ENCODE measurements at places on chromosomes 11 and 22.

DNA sequence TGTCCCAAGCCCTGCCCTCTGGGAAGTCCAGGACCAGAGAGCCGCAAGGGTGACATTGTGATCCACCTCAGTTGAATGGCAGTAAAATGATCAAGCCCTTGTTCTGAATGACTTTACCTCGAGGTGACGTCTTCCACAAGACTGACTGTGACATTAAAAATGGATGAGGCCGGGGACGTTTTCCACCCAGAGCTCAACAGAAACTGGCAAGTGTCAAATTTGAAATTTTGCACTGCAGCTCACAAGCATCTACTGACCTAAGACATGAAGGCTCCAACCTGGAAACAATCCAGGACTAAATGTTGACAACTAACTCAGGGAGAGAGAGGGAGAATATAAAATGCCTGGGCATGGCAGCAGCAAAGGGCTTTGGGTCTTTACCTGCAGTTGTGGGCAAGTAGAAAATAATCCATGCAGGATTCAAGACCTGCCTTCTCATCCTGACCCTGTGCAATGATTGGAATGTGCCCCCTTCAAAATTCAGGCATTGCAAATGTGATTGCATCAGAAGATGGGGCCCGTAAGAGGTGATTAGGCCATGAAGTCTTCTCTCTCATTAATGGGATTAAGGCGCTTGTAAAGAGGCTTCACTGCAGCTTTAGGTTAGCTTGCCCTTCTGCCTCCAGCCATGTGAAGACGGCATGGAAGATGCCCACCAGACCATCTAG, 33.6 kb upstream of the CLMP start:
- no peak for DNase-seq

- DNase-seq, result no peak
Measured at GRCh38 chr11:43879789-43880639, 617 bp upstream of the ALKBH3 start.

- DNase-seq, result peak; percentile 13
Measured at GRCh38 chr11:109853156-109853776, 239.9 kb upstream of the ZC3H12C start.

GRCh38 chr11:72840780-72841179, 26.6 kb downstream of the ATG16L2 start:
- DNase-seq, result no peak

- no peak for DNase-seq
Measured at GRCh38 chr11:130431331-130431773, 2.9 kb upstream of the ADAMTS8 start.

DNA sequence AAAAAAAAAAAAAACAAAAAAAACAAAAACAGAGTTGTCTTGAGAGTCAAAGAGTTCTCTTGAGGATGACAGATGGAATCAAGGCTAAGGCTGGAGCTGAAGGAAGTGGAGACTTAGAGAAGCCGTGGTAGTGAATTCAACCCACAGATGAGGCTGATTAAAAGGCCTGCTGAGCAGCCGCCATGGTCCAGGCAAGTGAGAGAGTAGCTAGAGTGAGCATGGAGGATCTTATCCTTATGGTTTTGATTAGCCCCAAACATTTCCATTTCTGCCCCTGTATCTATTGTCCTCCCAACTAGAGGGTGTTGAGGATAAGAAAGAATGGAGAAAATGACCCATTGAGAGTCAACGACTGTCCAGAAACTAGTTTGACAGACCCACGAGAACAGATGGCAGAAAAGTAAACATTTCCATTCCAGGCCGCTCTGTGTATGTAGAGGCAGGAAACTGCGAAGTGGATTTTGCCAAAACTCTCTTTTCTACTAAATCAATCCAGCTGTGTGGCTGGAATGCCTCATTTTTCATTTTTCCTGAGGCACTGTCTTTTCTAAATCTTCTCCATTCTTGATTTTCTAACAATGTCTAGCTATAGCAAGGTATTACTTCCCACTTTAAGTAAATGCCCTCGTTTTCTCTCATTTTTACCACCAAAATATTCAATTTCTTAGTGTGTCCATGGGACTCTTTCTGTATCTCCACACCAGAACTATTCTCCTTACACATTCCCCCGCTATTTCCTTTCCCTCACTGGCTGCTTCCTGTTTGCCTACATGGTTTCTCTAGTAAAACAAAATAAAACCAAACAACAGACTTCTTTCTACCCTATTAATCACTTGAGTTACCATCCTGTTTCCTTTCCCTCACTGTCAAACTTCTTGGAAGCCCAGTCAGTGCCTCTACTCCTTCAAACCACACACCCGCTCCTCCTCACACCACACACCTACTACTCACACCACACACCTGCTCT, 5.4 kb upstream of the MMP8 start:
- no peak for DNase-seq

GRCh38 chr22:36239150-36239400, 252 bp downstream of the APOL2 start:
- no peak for DNase-seq

DNA sequence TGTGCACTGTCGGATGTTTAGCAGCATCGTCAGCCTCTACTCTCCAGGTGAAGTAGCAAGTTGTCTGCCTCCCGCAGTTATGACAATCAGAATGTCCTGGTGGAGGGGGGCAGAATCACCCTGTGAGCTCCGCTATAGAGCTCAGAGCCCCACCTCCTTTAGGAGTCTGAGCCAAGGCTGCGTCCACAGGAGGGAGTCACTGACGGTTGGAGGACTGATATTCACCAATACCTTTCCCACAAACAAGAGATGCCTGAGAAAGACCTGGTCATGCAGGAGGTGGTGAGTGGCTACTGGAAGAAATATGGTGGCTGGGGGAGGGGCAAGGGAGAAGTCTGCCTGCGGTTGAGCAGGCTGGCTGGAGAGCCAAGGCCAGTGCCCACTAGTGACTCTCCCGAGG, 41.7 kb upstream of the ADA2 start:
- DNase-seq, result no peak

DNA sequence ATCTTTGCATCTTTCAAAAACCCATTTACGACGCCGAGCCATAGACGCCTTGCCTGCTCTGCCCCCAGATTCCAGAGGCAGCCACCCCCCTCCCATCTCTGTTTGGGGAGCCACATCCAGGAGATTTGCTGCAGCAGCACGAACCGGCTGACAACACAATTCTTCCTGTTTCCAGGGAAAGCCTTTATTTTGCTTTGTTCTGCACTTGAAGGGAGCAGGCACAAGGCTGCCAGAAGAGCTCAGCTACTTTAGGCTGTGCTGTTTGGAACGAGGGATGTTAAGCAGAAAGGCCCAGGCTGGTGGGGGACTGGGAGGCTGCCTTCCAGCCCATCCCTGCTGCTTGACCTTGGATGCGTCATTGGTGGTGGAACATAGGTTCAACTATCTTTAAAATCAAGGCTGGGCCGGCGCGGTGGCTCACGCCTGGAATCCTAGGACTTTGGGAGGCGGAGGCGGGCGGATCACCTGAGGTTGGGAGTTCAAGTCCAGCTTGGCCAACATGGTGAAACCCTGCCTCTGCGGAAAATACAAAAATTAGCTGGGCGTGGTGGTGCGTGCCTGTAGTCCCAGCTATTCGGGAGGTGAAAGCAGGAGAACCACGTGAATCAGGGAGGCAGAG, 243.9 kb downstream of the MIAT start:
- no peak for DNase-seq

DNA sequence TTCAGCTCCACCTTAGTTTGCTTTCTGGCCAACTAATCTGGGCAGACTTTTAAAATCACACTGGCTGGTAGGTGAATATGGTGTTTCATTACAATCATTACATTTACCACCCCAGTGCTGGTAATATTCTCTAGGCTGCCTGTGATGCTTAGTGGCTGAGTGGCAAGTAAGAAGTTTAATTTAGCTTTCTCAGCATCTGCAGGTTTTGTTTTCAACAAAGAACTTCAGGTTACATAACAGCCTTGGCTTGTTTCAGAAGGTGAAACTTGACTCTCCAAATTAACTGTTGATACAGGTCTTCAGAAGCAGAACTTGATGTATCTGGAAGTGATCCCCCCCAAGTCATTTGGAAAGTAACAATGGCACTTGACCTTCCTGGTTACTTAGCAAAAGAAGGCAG, 423.3 kb upstream of the CCDC90B start:
- no peak for DNase-seq

DNA sequence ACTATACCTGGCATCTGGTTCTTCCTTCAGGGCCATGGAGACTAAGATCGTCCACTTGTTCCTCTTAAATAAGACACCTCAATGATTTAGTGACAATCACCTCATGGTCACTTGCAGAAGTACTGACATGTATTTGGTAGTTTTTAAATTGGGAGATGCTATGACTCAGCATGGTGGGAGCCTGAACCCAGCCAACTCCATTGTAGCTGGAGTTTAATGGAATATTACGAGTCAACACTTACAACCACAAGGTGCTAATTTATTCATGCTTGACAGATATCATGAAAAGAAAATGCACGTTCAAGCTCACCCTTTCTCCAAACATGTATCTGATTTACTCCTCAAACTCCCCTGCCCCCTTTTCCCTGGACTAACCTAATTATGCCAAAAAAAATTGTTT, 16.6 kb upstream of the APOL3 start:
- no peak for DNase-seq

GRCh38 chr11:133982876-133983275, 26.1 kb upstream of the IGSF9B start:
- DNase-seq, result no peak

DNA sequence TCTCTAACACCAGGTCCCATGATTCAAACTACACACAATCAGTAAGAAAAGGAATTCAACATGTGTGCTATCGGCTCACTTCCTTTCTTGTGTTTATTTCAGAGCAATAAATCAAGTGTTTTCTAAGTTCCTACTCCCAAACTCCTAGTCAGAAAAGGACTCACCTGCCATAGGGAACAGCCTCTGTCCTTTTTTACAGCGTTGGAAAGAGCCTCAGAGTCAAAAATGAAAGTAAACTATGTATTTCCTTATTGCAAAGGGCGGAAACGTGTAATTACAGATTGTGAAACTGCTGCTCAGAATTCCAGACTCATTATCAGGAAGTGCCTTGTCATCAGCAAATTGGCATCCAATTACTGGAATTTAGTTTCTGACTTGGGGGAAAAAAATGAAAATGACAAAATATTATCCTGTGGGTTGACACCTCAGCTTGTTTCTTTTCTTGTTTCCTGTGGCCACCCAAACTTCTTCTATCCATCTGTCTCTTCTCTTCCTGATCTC, at the start of gene CASP4:
CASP4 (minus strand) TSS at position 220 of the 501 bp plus-strand sequence; CDS start at position 171, 49 bp downstream.
- peak; percentile 23 for DNase-seq

- no peak for DNase-seq
Measured at GRCh38 chr22:33737662-33738061, 182.6 kb downstream of the LARGE1 start.

GRCh38 chr11:65152122-65152521, 17.8 kb upstream of the SYVN1 start:
- no peak for DNase-seq

DNA sequence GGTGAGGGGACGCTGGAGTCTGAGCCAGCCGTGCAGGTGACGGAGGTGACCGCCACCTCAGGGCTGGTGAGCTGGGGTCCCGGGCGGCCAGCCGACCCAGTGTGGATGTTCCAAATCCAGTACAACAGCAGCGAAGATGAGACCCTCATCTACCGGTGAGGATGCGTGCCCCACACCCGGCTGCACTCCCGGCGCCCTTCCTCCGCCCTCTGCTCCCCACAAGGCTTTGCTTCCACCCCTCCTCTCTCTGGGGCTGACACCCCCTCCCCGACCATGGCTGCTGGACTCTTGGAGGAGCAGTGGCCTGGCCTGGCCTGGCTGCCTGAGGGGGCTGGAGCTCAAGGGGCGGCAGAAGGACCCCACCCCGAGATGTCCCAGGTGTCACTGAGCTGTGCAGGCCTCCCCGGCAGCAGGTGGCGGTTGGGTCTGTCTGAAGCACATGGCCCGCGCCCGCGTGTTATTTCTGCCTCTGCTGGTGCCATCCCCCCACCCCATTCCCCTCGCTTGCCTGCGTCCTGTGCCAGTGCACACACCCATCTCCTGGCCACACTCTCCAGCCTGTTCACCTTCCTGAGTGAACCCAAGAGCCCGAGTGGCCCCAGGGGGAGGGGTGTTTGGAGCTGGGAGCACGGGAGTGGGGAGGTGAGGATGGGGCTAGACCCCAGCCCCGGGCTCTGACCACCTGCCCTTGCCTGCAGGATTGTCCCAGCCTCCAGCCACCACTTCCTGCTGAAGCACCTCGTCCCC, 2.2 kb downstream of the LRFN4 start:
- DNase-seq, result no peak

DNA sequence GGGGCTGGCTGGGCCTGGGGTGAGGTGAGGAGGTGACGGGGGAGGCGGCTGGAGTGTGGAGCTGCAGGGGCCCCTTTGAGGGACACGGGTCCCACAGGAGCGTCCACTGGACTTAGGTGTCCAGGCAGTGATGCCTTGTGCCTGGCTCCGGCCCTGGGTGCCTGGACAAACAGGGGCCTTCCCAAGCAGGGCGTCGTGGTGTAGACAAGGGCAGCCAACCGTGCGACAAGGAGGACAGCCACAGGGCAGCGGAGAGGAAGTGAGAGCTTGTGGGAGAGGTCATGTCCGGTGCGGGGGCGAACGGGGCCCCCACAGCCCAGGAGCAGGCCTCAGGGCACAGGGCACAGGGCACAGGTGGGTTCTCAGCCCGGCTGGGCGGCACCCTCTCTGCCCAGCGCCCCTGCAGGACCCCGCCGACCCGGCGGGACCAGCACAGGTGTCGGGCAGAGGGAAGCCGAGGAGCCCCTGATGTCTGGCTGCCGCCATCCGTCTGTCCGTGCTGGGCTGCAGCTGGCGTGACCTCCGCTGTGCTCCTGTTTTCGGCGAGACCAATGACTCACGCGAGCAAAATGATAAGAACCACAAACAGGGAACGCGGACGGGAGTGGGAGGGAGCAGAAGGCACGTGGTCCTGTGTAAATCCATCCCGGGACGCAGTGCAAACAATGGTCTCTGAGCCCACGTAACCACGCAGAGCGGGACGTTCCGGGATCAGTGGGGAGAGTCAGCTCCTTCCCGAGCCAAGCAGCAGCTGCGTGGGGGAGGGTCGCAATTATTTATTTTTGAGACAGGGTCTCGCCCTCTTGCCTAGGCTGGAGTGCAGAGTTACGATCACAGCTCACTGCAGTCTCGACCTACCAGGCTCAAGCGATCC, 49.1 kb upstream of the A4GALT start:
- DNase-seq, result no peak

- DNase-seq, result no peak
Measured at GRCh38 chr11:2523821-2524391, 79.1 kb downstream of the KCNQ1 start.

DNA sequence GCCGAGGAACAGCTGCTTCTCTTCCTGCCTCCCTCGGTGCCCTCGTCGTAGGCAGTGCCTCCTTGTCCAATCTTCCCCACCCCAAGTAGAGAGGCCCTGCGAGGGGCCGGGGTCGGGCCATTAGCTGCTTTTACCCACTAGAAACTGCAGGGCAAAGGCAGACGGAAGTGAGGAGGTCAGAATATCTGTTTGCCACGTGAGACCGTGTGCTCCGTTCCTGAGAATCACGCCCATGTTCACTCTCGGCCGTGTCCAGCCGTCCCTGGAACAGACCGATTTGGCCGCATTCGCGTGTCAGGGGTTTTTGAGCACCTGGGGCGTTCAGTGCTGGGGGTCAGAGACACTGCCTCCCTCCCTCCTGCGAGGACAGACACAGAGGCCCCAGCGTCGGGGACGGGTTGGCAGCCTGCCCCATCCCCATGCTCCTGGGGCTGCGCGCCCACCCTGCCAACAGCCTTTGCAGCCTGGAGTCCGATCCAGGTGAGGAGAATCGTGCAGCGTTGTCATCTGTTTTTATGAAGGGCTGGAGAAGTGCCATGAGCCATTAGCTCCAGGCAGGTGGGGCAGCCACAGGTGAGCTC, 982.2 kb downstream of the BRD1 start:
- DNase-seq, result no peak

- no peak for DNase-seq
Measured at GRCh38 chr22:44353041-44353440, 40.3 kb upstream of the SHISAL1 start.

GRCh38 chr22:48607901-48608662, 1219.6 kb downstream of the BRD1 start:
- no peak for DNase-seq
